Muscle of leg (tissue), 16 donors: ENCODE measurements at places on chromosomes 11 and 22.

DNA sequence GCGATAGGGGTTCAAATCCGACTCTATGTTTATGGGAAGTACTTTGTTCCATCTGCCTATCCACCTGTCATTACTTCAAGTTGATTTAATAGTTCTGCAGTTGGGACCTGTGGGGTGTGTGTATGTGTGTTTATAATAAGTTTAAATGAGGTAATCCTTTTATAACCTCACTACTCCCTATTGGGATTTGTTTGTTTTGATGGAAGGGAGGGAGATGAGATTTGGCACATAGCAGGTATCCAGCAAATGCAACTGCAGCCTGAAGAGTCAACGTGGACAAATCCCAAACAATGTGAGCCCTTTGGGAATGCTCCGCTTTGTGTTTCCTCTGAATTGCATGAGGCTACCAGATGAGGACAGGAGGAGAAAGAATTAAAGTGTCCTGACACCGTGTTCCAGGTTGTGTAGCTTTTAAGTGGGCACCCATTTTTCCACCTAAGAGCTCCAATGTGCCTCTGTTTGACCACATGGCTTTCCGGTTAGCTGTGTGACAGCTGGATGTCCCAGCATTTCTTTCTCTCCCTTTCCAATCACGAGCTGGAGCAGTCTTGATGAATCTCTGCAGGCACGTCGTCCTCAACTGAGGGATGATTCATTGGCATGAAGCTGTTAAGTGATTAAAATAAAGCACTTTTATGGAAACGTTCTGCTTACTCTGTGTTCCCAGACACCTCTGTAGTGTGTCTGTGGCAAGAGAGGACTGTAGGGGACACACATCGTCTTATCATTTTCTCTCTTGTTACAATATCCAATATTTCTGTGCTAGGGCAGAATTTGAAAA, 610.7 kb downstream of the NTM start:
- DNase-seq = peak; percentile 69

DNA sequence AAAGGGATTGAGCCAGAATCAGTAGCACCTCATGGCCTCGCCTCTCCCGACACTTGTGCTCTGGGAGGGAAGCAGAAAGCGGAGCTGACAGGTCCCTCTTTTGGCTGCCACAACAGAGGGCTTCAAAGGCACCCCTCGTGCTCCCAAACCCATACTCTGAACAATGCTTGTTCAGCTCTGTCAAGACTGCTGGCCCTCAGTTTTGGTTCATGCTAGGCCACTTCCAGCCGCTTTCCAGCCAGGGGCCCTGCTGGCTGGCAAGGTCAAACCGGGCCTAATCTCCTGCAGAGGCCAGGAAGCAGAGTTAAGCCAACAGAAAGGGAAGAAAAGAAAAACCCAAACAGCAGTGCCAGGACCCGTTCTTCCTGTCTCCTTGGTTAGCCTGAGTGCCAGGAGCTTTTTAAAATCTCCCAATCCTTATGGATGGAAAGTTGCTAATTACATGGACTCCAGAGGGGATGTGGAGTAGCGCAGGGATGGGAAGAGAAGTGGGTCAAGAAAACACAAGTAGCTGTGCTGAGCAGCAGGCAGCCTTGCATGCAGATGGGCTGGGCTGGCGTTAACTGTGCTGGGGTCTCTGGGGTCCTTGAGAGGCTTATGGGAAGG, 150.6 kb downstream of the GRIK4 start:
- DNase-seq = no peak

GRCh38 chr22:24489011-24489410, 6.1 kb upstream of the UPB1 start:
- no peak for DNase-seq

DNA sequence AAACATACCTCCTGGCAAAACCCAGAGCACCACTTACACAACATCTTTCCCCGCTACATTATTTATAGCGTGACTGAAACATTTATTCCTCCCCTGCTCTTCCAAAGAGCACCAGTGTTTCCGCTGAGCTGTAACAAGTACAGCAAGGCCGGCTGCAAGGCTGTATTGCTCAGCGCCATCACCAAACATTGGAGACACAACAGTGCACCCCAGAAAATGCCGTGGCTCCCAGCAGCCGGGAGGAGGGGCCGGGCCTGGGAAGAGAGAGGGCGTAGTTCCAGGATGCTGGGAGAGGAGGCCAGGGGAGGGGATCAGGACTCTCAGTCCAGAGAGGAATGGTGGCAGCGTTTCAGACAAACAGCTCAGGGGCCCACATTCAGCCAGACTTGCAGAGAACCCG, 133.2 kb downstream of the DSCAML1 start:
- peak; percentile 62 for DNase-seq

- no peak for DNase-seq
Measured at GRCh38 chr11:6615882-6616585, 3.2 kb downstream of the TPP1 start.
